ENCODE measurements at places on chromosomes 12 and 14. TPM values are rescaled to one million over a fixed set of nuclear protein-coding genes. Genes with fewer than 3 reads are reported as not detected.
A peak's percentile ranks its signal among the peaks of the same experiment; 100 is the strongest.

Gene DEPDC4
- polyA plus RNA-seq = not detected

DNA sequence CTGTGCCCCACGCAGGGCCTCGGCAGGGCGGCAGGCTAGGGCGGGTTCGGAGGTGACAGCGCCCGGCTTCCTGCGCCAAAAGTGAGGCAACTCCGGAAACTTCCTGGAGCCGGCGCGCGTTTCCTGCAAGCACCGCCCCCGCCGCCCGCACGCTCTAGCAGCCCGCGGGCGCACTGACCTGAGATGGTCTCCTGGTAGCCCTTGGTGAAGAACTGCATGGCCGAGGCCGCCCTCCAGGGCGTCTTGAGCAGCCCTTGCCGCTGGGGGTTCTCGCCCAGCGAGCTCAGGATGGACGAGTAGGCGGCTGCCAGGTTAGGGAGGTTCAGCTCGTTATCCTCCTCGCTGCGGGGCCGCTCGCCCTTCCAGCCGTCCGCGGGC lies 494 bp downstream of the GCH1 start:
- H3K4me1 ChIP-seq = peaks cover 9% of the 10 kb centered on the region
- H3K27me3 ChIP-seq = no peaks in the 10 kb centered on the region
- H3K27ac ChIP-seq = peak overlapping the region; percentile 10
- peak overlapping the region; percentile 86 for H3K4me3 ChIP-seq
- peak; percentile 70 for DNase-seq

Gene TECPR2
- 3.3 TPM for polyA plus RNA-seq

- DNase-seq = no peak
- H3K27me3 ChIP-seq = no peaks in the 10 kb centered on the region
- H3K4me3 ChIP-seq = no peak overlapping the region
- peaks cover 14% of the 10 kb centered on the region for H3K4me1 ChIP-seq
- no peaks in the 10 kb centered on the region for H3K36me3 ChIP-seq
Observed at GRCh38 chr14:95370076-95370475, 50.4 kb upstream of the CLMN start.

GRCh38 chr12:49287876-49288275 lies 7.1 kb upstream of the PRPH start:
- peaks cover 8% of the 10 kb centered on the region for H3K4me1 ChIP-seq
- no peak overlapping the region for H3K27ac ChIP-seq
- no peaks in the 10 kb centered on the region for H3K36me3 ChIP-seq
- no peak overlapping the region for H3K4me3 ChIP-seq
- peaks cover 59% of the 10 kb centered on the region for H3K27me3 ChIP-seq

GRCh38 chr12:64025174-64025958 lies 180.9 kb downstream of the SRGAP1 start:
- H3K4me3 ChIP-seq = no peak overlapping the region
- H3K4me1 ChIP-seq = no peaks in the 10 kb centered on the region
- H3K36me3 ChIP-seq = no peaks in the 10 kb centered on the region

- no peaks in the 10 kb centered on the region for H3K27me3 ChIP-seq
- H3K4me1 ChIP-seq = peaks cover 7% of the 10 kb centered on the region
- no peak for DNase-seq
- H3K36me3 ChIP-seq = peaks cover 48% of the 10 kb centered on the region
- no peak overlapping the region for H3K27ac ChIP-seq
Observed at GRCh38 chr14:100363053-100363452, 39.9 kb downstream of the SLC25A47 start.

GRCh38 chr12:104974626-104975290 lies 11.4 kb upstream of the NOPCHAP1 start:
- peaks cover 16% of the 10 kb centered on the region for H3K4me1 ChIP-seq
- no peaks in the 10 kb centered on the region for H3K36me3 ChIP-seq
- peak overlapping the region; percentile 93 for H3K27ac ChIP-seq
- peak; percentile 85 for DNase-seq
- H3K4me3 ChIP-seq = peak overlapping the region; percentile 52

DNA sequence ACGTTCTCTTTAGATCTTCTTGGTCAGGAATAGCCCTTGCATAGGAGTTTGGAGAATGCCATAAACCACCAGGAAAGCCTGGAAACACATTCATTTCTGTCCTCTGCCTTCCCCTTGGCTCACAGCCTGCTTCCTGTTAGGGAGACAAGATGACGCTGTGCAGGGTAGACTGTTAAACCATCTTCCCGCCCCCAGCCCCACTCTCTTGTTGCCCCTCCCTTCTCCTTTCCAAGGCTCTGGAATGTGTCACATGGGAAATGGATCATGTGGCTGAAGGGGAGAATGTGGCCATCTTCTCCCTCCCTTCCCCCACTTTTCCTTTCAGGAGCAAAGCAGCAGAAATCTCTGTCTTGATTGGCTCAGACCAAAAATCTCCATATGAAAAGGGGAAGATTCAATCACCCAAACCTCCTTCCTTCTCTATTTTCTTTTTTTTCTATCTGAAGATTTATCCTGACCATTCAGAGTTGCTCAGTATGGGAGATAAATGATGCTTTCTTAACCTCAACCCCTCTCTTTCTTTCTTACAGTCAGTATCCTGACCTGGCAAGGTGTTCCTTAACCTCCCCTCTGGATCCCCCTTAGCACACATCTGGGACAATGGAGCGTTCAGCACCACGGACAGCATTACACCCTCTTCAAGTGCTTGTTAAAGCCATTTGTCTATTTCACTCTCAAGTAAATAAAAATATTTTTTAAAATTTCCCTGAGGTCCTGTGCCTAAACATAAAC lies 11.4 kb downstream of the GPR19 start:
- no peak overlapping the region for H3K4me3 ChIP-seq
- DNase-seq = no peak
- no peaks in the 10 kb centered on the region for H3K36me3 ChIP-seq
- H3K27ac ChIP-seq = no peak overlapping the region

DNA sequence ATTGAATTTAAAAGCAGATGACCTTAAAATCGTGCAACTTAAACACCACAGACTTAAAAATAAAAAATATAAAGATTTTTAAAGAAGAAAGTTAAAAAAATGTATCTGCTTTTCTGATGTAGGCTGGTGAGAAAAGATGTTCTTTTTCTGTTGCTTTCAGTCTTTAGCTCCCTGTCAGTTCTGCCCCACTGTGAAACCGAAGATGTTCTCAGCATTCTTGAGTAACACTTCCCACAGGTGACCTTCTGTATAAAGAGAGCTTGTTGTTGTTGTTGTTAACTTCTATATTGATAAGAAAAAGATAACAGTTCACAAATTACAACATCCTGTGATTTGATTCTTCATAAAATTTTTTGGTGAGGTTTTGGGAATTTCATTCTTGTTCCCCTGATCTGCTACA lies 377.9 kb upstream of the RGS6 start:
- no peaks in the 10 kb centered on the region for H3K36me3 ChIP-seq
- H3K4me3 ChIP-seq = no peak overlapping the region
- peak overlapping the region; percentile 95 for H3K27ac ChIP-seq
- no peak for DNase-seq
- peaks cover 50% of the 10 kb centered on the region for H3K4me1 ChIP-seq

Gene ZFHX2
- not detected for polyA plus RNA-seq

DNA sequence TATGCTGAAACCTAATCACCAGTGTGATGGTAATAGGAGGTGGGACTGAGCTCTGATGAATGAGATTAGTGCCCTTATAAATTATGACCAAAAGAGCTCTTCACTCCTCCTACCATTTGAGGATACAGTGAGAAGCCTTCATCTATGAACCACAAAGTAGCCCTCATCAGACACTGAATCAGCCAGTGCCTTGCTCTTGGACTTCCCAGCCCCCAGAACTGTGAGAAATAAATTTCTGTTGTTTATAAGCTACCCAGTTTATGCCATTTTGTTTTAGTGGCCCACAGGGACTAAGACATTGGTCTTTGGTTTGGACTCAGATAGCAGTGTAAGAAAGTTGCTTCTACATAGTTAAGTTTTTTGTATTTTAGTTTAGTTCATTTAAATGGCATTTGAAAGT lies 32.9 kb downstream of the ABHD12B start:
- peaks cover 13% of the 10 kb centered on the region for H3K4me1 ChIP-seq
- no peak overlapping the region for H3K27ac ChIP-seq
- H3K4me3 ChIP-seq = no peak overlapping the region
- H3K36me3 ChIP-seq = no peaks in the 10 kb centered on the region
- no peaks in the 10 kb centered on the region for H3K27me3 ChIP-seq

Gene CEBPE
- polyA plus RNA-seq = 0.32 TPM

Gene FOS
- 2,477 TPM for polyA plus RNA-seq

DNA sequence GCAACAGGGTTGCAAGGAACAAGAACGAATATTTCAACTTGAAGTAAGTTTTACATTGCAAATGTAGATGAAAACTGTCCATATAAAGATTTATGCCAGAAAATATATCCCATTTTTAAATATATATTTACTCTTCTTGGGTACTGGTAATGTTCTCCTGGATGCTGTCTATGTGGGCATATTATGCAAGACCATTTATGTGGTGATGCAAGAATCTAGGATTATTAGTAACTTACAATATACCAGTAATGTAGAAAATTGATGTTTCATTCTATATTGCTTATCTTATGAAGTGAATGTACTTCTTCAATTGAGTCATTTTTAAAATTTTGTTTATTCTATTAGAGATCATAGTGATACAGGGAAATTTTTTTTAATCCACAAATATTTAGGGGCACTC lies 25.1 kb downstream of the FGFR1OP2 start:
- H3K4me1 ChIP-seq = no peaks in the 10 kb centered on the region
- H3K4me3 ChIP-seq = no peak overlapping the region
- H3K27ac ChIP-seq = no peak overlapping the region
- no peak for DNase-seq
- peaks cover 18% of the 10 kb centered on the region for H3K36me3 ChIP-seq

DNA sequence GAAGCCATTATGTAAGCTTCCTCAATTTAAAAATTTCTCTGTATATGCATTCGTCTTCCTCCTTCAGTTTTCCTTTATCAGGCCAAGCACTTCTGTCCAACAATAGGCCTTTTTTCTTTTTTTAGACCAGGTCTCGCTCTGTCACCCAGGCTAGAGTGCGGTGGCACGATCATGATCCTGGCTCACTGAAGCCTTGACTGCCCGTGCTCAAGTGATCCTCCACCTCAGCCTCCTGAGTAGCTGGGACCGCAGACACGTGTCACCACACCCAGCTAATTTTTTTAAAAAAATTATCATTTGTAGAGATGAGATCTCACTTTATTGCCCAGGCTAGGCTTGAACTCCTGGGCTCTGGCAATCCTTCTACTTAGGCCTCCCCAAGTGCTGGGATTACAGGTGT lies 25.8 kb downstream of the TAOK3 start:
- peak overlapping the region; percentile 53 for H3K4me3 ChIP-seq
- H3K27me3 ChIP-seq = no peaks in the 10 kb centered on the region
- no peaks in the 10 kb centered on the region for H3K36me3 ChIP-seq
- peak overlapping the region; percentile 71 for H3K27ac ChIP-seq
- DNase-seq = peak; percentile 43

All from naive B cell (primary cell).